ENCODE measurements at places on chromosomes 6 and 20. TPM values are rescaled to one million over a fixed set of nuclear protein-coding genes. Genes with fewer than 3 reads are reported as not detected.

ZNFX1 gene
- 110 TPM for total RNA-seq

ETV7 gene
- 1.8 TPM for total RNA-seq

ADGRF4 gene
- not detected for total RNA-seq

SLC35B2 gene
- total RNA-seq, result 82.2 TPM

RIPOR2 gene
- 0.97 TPM for total RNA-seq

DYNLT2 gene
- 0.61 TPM for total RNA-seq

SMLR1 gene
- total RNA-seq, result not detected

THBS2 gene
- 239 TPM for total RNA-seq
